ENCODE measurements at places on chromosomes 16 and 17.
A peak's percentile ranks its signal among the peaks of the same experiment; 100 is the strongest.

GRCh38 chr16:84068783-84069462 is 26.3 kb upstream of the SLC38A8 start:
- DNase-seq, result no peak

DNA sequence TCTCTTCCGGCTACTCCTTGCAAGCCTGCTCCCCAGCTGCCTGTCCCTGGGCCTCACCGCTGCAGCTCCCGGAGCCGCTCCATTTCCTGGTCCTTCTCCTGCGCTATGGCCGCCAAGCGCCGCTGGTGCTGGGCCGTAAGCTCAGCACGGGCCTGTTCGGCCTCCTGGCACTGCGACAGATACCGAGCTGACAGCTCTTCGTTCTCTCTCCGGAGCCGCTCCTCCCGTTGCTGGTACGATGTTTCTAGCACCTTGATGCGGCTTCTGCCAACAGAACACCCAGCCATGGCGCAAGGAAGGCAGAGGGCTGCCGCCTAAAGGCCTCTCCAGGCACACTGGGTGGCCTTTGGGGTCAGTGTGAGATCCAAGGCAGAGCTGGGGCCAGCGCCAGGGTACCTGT is 14.9 kb upstream of the MRPL38 start:
- DNase-seq, result no peak

DNA sequence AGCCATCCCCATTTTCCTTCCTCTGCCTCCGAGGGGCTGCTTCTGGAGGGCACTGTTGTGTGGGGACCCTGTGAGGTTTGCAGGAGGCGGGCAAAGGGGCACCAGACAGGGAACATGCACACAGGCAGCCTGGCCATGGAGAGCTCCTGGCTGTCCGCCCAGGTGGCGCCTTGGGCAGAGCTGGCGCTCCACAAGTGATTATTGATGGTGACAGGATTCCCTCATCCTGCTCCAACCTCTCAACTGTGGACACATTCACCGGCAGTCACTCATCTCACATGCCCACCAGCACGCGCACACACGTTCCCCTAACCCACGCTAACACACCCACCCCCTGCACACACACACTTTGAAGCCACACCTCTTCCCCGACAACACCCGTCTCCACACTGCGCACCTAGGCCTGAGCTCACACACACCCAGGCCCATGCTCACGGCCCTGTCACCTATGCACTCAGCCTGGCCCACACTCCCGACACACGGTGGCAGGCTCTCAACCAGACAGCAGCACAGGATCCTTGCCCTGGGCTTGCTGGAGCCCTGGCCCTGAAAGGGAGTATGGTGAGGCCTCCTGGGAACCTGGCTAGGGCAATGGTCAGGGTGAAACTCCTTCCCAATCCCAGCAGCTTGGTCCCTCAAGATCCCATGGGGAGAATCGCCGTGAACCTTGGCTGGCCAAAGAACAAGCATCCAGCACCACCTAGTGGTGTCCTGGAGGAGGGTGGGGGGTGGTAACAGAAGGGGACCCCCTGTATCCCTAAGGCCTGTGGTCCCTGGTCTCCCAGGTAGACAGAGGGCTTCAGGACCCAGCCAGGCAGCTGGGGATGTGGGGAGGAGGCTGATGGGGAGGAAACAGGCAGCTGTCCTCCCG is 3.6 kb downstream of the PNMT start:
- no peak for DNase-seq

- no peak for DNase-seq
Measured at GRCh38 chr17:44595216-44595775, 38.0 kb downstream of the FZD2 start.

GRCh38 chr16:2967721-2968161 is 1.4 kb upstream of the PAQR4 start:
- no peak for DNase-seq

DNA sequence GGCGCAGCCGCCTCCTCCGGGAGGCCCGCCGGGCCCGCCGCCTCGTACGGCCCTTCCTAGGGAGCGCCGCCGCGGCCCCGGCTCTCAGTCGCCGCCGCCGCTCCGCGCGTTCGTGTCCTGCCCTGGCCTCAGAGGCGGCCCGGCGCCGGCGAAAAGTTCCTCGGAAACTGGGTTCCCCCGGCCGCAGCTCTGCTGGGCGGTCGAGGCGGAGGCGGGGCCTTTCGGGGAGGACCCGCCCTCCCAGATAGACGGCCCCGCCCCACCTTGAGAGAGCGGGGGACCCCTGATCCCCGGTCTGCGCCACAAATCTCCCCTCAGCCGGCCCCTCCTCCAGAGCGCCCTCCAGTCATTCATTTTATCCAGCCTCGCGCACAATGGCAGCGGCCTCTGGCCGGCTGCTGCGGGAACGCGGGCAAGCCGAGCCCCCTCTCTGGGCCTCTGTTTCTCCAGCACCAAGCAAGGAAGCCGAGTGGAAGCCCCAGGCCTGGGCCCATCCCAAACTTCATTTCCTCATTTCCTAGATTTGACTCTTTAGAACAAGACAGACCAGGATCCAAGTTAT is at the start of gene SREBF1:
Gene SREBF1 (minus strand): TSS at position 169 of the 562 bp plus-strand sequence. CDS start 169 bp downstream, outside the sequence.
- DNase-seq, result peak; percentile 58

GRCh38 chr16:86212706-86213436 is 297.5 kb upstream of the FOXF1 start:
- DNase-seq, result no peak

DNA sequence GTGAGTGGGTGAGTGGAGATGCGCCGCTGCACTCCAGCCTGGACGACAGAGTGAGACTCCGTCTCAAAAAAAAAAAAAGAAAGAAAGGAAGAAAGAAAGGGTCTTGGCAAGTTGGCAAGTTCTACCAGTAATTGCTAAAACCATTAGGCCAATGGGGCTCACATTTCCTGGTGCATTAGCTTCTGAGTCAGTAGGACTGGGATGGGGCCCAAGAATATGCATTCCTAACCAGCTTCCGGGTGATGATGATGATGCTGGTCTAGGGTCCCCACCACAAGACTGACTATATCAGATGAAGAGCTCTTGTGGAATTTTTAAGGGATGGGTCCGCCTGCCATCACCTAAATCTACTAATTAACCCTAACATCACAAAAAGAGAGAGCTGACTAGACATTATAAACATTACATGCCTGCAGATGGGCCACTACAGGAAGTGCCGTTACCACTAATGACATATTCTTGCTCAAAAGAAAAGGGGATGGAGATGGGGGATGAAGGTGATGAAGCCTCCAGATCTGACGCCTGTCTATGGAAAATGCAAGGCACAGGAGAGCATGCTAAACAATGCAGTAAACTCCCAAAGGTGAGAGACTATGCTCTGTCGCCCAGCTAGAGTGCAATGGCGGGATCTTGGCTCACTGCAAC is 13.1 kb downstream of the MYH11 start:
- no peak for DNase-seq

GRCh38 chr16:63539276-63539675 is 1503.0 kb upstream of the CDH8 start:
- DNase-seq, result no peak

DNA sequence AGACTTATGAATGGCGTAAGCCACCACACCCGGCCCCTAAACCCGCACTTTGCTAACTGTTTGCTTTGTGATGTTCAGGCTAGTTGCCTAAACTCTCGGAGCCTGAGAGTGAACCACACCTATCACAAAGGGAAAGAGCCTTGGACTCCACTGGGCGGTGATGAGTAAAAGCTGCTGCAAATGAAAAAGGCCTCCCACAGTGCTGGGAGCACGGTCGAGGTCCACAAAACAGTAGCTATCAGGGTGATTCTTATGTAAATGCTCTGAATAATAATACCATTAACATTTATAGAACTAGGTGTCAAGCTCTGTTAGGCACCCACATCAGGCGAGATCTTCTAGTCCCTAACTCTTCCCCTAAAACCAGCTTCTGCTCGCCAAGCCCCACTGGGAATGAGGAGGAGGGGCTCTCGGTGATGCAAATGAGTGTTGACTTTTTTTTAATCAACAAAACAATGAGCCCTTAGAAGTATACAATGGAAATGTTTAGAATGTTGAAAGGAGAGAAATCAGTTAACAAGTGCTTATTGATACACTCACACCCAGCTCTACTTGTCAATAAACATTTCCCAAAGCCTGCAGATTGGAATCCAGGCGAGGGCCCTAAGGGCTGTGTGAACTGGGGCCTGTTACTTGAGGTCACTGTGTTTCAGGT is 19.8 kb downstream of the FBRS start:
- DNase-seq, result no peak

- DNase-seq, result no peak
Measured at GRCh38 chr16:28505489-28506137, 1.0 kb downstream of the IL27 start.

DNA sequence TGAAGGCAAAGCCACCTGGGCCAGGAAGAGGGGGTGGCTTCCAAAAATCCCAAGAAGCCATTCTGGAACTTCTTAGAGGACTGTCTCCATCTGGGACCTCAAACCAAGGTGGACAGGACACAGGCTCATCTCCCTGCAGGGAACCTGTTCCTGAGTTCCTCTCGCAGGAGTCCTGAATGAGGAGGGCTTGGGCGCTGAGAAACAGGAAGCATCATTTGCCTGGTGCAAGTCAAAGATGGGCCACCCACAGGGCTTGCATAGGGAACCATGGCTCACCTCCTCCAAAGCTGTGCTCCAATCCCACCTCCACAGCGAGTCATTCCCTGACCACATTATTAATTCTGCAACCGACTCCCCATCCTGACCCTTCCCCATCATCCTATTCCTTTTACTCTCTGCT is 55.0 kb upstream of the RPL38 start:
- DNase-seq, result no peak

DNA sequence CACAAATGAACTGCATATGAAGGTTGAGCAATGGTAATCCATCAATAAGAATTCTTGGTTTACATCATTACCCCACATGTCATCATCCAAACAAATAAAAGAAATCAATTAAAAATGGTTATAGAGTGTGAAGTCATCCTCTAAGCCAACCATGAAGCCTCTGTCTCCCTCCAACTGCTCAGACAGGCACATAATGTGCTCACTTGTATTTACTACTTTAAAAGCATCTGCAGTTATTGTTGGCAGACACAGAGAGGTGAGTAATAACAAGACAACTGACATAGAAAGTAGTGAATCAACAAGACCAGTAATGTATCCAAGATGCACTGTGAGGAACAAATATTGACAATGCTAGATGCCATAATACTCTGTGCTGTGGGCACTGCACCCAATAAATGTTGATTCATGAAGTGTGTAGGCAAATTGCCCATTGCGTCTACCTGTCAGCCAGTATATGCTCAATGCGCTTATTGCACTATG is 20.0 kb downstream of the ADAMTS18 start:
- no peak for DNase-seq

- peak; percentile 73 for DNase-seq
Measured at GRCh38 chr17:59837308-59838051, 55.3 kb downstream of the TUBD1 start.

DNA sequence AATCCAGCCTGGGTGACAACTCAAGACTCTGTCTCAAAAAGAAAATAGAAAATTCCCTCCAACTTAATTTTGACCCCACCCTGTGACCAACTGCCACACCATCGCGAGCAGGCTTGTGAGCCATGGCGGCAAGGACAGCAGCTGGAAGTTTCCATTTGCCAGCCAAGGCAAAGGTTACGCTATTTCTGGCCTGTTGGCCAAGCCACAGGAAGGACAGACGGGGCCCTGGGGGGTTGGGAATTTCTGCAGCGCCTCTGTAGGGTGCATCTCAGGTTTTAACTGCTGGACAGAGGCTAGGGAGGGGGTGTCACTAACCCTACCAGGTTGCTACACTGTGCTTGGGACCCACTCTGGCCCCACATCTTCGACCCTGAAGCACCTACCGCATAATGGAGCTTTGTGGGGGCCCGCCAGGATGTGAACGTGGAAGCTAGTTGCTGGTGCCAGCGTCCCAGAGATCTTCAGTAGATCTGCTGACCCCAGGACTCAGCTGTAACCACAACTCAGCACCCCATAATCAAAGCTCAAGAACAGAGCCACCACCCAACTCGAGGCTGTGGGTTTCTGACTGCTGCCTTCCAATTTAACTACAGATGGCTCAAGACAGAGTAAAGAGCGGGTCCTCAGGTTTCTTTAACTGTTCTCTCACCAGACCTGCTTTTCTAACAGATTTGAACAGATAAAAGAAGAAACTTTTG is 10.9 kb downstream of the KIFC3 start:
- no peak for DNase-seq

DNA sequence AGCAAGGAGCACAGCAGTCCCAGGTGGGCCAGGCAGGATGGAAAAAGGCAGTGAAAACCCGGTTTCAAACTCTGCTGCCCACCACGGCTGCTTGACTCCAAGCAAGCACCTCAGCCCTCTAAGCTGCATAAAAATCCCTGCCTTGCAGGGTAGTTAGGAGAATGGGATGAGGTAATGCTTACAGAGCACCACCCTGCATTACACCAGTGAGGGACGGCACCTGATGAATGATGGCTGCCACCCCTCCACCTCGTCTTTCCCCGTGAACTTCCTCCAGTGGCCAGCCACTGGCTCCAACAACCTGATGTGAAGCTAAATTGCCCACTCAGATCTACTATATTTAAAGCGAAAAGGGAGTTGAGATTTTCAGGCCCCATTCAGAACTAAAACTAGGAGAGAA is 21.3 kb downstream of the MIEF2 start:
- DNase-seq, result no peak
